ENCODE measurements at places on chromosomes 4 and X. TPM values are rescaled to one million over a fixed set of nuclear protein-coding genes. Genes with fewer than 3 reads are reported as not detected.

Gene RADX
- polyA plus RNA-seq, result 1.2 TPM

Gene USP17L12
- polyA plus RNA-seq, result not detected

Gene VCX2
- not detected for polyA plus RNA-seq

Gene OTC
- polyA plus RNA-seq, result 0.51 TPM

Gene ARHGAP4
- polyA plus RNA-seq, result 43.6 TPM

Gene BRS3
- polyA plus RNA-seq, result not detected

Gene SYP
- 6.8 TPM for polyA plus RNA-seq

Gene ADH4
- 1.1 TPM for polyA plus RNA-seq

Gene HTN3
- polyA plus RNA-seq, result not detected

Measured in adipose tissue (tissue), 3 donors.